ENCODE measurements at places on chromosomes 2 and 18.

DNA sequence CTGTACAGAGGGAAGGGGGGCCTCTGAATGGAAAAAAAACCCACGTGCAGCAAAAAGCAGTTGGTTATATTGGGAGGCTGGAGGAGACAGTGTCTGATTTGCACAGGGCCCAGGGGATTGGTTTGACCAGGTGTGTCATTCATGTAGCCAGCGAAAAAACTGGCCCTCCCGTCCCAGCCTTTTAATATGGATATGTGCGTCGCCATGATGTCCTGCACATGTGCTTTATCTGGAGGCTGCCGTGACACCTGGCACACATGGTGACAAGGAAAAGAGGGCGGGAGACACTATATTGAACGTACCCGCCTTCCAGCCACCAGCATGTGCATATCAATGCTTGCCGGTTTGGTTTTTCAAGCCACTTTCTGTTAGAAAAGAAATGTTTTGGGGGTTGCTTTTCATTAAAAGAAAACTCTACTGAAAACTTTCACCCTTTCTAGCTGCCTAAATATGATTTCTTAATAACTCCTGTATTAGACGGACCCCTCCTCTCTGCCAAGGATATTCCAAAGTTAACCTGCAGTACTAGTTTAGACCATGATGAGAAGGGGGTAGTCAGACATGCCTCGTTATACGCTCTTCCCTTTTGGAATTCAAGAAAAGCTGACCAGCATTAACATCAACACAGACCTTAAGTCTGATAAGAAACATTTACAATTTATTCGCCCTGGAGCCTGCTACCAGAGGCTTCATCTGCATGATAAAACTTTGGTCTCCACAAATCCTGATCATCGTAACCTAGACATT is 16.2 kb downstream of the SLC25A52 start:
- DNase-seq, result no peak

- DNase-seq, result no peak
Measured at GRCh38 chr18:30595942-30596341, 446.6 kb downstream of the DSC3 start.

DNA sequence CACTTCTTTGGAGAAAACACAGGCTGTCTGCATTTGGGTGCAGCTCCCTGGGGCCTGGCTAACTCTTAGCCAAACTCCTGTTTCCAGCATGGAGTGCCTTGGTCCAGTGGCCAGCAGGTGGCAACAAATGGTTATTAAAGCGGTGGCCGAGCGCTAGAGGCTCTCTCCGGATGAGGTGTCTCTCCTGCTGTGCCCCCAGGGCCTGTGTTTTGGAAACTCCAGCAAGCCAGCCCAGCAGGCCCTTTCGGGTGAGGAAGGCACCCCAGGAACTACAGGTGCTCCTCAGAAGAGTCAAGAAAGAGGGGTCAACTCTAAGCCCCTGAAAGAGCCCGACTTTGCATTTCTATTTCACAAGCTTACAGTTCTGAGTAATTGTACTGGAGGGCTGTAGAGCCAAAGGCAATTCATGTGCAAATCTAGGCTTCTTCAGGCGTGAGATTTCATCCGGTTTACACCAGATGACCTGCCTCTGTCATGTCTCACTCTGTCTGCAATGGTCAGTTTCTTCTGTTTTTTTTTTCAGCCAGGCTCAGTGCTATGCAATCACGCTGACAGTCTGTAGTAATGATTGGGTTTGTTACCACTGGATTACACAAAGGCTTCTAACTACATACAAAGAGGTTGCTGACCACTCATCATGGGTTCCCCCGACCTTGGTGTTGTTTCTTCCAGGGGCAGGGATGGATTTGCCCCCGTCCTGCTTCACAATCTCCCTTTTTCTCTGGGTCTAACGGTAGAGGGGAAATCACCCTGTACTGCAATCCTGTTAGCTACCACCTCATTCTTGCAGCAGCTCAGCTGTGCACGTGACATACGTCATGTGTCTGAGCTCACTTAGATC is 7.6 kb upstream of the CHRNA1 start:
- peak; percentile 73 for DNase-seq

GRCh38 chr18:47901624-47902362 is 28.7 kb downstream of the SMAD2 start:
- no peak for DNase-seq

DNA sequence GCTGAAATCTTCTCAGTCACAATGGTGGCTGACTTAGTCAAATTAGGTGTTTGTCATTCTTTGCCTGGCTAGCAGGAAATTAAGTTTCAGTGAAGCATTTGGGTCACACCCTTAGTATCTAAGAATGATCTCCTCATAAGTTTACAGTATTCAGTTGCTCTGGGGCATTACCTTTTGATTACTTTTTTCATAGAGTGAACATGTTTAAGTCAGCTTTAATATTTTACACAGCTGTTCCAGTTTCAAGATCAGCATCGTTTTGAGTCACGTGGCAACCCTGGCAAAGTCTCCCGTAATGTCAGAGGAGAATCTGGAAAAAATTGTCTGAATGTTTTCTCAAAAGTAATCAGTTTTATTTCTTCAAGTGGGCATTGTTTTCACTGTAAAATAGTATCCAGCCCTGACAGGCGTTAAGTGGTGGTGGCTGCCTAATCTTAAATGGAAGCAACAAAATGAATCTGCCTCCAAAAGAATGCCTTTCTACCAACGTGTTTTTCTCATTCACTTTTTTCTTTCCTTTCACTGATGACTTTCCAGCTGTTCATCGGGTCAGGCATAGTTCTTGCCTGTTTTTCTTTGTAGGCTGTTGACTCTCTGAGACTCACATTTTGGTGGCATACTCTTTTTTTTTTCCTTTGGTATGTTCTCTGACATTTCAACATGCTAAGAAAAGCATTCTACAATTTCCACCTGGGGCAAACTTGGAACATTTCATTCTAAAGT is 319.6 kb upstream of the TCF4 start:
- no peak for DNase-seq

DNA sequence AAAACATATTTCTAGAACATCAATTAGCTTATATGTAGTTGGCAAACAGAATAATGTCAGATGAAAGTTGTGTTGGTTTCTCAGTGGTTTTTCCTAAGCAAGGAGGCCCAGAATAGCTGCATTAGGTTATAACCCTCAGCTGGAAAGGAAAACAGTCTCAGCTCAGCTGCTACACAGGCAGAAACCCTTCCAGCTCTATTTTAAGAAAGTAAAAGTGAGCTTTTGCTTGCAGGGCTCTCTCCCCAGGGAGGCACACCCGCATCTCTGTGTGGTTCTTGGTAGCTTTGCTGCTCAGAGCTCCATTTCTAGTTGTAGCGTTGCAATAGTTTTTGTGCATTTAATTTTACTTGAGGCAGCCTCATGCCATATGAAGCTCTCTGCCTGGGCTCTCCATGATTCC is 54.6 kb downstream of the PIKFYVE start:
- no peak for DNase-seq

- no peak for DNase-seq
Measured at GRCh38 chr2:133641942-133642725, 73.9 kb upstream of the NCKAP5 start.

DNA sequence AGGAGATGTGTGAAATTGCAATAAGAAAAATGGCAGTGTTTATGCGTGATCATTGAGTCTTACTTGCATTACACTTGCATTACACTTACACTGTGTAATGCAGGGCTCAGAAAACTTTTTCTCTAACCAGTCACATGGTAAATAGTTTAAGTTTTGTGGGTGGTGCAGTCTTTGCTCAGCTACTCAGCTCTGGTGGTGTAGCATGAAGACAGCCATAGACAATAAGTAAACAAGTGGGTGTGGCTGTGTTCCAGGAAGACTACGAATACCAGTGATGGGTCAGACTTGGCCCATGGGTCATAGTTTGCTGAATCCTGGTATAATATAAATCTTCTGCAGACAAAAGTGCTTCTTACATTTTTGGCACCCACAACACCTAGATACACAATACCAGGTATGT is 115.6 kb upstream of the CYP1B1 start:
- no peak for DNase-seq

DNA sequence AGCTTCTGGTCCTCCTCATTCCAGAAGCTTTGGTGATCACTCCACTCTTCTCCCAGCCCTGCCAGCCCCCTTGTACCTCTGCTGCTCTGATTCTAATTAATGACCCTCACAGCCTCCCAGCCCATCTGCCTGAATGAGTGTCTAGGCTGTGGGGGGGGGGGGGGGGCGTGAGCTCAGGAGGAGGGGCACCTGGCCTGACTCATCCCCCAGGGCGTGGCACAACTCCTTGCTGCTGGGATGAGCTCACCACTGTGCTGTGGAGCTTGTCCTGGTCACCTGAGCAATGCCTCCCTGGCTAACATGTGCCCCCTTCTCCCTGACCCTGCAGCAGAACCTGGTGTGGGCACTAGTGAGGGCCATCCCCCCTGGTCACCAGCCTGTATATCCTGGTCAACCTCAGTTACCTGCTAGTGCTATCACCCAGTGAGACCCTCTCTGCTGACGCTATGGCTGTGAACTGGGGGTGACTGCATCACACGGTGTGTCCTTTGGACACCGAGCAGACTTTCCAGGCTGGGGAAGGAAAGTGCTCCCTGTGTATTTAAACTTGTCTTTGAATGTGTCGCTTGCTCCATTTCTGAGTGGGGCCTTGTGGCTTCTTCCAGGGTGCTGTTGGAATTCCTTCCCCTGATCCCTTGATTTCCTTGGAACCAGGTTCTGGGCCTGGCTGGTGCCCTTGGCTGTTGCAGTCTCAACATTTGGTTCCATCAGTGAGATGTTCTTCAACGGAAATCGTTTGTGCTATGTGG is 41.5 kb upstream of the PUM2 start:
- DNase-seq, result no peak

GRCh38 chr2:10046931-10047330 is 3.6 kb downstream of the KLF11 start:
- DNase-seq, result no peak

DNA sequence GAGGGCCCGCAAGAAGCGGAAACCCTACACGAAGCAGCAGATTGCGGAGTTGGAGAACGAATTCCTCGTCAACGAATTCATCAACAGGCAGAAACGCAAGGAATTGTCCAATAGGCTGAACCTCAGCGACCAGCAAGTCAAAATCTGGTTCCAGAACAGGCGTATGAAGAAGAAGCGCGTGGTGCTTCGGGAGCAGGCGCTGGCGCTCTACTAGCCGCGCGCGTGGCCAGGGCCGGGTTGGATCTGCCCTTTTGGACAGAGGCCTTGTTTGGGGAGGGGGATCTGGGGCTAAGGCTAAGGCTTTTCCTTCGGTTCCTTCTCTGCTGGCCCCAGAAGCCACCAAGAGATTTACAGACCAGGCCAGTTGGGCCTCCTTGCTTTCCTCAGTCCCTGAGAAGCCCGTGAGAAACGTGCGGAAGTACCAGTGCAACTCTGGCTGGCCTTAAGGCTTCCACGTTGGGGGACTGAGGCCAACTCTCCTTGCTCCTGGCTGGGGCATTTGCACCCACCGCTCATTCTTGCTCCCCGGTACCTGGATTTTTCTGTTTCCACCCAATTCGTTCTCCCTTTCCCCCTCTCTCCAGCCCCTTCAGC is 1.0 kb downstream of the HOXD12 start:
- DNase-seq, result no peak

DNA sequence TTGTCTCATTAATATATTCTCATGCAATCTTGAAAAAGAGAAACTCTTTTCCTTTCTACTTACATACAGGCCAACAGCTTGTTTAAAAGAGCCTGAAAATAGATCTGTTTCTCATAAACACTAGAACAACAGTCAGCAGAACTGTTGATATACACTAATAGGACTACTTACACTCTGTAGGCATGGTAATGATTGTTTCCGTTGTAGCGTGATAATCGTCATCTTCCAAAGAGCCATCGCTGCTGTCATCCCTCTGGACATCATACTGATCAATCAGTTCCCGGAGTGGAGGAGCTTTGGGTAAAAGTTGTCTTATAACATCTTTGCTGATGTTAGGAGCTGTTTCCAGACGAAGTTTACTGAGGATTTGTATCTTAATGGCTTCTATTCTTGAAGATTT is 476 bp downstream of the MSTN start:
- no peak for DNase-seq

DNA sequence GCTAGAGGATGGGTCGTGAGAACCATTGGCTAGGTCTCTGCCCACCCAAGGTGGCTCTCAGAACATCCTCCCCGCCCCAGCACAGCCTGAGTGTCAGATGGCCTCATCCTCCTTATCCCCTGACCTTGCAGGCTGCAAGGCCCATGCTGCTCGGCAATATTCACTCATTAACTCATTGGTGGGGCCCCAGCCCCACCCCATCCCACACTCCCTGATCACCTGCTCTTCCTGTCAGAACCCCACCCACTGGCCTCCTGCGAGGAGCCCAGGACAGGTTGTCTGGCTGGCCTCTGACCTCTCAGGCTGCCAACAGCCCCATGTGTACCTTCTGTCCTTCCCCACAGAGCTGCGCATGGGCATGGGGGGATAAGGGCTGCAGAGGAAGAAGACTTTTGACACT is 5.3 kb downstream of the ADCY3 start:
- DNase-seq, result no peak

DNA sequence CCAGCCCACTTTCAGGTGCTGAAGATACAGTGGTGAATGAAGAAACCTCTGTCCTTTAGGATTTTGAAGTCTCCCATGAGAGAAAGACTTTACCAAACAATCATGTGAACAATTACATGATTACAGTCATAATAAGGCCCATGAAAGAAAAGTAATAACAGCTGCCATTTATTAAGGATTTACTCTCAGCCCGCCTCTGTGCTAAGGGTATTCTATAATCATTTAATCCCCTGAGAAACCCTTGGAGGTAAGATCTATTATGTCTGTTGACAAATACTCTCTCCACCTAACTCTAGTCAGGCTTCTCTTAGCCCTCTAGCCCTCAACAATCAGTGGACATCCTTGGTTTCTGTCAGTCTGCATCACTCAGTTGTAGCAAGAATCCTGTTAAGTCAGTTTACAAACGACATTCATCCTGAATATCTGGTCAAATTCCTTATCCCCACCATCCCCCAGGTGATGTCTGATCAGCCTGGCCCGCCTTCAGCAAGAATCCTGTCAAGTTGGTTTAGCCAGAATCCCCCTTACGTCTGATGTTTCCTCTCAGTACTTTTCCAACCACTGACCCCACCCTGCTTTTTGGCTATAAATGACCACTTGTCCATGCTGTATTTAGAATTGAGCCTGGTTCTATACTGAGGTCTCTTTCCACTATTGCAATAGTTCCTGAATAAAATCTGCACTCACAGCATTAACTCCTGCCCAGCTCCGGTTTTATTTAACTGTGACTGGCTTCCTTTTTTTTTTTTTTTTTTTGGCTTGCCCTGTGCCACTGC is 12.2 kb upstream of the SOCS6 start:
- no peak for DNase-seq

DNA sequence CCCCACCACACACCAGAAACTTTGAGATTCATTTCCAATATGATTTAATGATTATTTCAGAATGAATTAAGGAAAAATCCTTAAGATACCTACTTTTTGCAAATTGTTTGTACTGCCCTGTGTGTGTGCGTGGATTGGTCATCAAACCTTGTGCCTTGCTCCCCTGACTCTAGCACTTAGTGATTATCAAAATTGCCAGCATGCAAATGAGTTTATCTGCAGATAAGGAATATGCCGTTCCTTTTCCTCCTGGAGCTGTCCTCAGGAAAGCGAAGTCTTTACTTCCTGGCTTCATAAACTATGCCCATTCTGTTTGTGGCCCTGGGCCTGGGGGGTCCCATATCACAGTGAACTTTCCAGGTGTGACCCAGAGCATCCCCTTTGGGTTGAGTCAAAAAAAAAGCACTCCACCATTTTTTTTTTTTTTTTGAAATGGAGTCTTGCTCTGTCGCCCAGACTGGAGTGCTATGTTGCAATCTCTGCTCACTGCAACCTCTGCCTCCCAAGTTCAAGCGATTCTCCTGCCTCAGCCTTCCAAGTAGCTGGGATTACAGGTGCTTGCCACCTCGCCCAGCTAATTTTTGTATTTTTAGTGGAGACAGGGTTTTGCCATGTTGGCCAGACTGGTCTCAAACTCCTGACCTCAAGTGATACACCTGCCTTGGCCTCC is 11.4 kb downstream of the CHMP1B start:
- DNase-seq, result no peak

GRCh38 chr2:201647431-201647830 is 4.1 kb upstream of the TMEM237 start:
- DNase-seq, result no peak
